Stimulated activated CD8-positive, alpha-beta memory T cell treated with anti-CD3 and anti-CD28 coated beads, Interleukin-4, amount 100 ng/mL, for 1 hour (primary cell): ENCODE measurements at places on chromosomes 5 and 9.

GRCh38 chr5:54653956-54654614, 136.5 kb downstream of the SNX18 start:
- no peak for DNase-seq

DNA sequence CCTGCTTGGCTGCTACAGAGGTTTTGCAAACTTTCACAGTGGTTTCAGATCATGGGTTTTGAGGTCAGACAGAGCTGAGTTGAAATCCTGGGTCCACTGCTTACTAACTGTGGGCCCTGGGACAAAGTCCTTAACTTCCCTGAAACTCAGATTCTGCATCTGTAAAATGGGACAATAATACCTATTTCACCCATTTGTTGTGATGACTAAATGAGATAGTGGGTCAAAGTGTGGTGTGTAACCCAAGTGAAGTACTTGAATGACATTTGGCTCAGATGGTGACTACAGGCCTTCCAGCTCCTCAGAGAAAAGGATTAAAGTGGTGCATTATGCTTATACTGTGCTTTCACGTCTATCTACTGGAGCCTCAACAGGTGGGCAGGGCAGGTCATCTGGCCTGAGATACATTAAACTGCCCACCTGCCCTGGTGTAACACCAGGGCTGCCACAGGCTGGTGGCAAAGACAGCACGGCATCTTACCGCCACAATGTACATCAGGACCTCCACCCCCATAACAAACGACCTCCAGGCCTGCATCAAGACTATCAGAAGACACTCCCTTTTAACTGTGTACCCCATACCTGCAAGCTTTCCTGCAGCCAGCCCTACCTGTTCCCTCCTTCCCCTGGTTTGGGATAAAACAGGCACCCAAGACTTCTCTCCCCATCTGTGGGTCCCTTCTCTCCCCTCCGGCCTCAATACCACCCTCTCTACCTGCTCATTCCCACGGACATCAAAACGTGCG, 846 bp upstream of the TRAF1 start:
- DNase-seq: no peak

GRCh38 chr9:115164511-115164974, 46.6 kb upstream of the TNC start:
- DNase-seq: no peak

DNA sequence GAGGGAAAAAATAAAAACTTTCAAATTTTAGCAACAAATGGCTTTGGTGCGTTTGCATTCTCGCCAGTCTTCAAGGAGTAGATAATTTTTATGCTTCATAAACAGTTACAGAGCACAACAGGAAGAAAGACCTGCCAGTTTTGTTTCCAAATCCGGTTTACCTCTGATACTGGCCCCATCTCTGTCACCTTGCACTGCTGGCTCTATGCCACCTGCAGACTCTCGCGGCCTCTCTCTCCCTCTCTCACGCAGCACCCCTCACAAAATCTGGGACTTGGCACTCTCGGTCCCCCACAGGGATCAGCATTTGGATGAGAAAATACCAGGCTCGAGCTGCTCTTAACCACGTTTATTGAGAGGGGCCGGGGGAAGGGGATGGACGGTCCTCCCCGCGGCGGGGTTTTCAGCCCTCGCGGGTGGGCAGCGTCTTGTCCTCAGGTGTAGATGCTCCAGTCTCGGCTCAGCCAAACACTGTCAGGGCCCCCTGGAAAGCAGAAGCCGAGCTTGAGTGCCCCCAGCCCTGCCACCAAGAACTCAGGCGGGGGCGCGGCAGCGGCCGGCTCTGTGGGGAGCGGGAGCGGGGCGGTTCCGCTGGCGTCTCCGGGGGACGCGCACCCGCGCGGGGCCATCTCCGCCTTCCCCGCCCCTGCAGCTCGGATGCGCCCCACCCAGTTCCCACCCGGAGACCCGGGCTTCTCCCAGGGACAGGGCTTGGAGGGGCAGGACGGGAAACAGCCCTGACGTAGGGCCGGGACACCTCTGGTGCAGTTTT, 1.3 kb downstream of the SCGB3A1 start:
- no peak for DNase-seq

- no peak for DNase-seq
Observed at GRCh38 chr9:80320916-80321315, 749.2 kb downstream of the TLE4 start.

DNA sequence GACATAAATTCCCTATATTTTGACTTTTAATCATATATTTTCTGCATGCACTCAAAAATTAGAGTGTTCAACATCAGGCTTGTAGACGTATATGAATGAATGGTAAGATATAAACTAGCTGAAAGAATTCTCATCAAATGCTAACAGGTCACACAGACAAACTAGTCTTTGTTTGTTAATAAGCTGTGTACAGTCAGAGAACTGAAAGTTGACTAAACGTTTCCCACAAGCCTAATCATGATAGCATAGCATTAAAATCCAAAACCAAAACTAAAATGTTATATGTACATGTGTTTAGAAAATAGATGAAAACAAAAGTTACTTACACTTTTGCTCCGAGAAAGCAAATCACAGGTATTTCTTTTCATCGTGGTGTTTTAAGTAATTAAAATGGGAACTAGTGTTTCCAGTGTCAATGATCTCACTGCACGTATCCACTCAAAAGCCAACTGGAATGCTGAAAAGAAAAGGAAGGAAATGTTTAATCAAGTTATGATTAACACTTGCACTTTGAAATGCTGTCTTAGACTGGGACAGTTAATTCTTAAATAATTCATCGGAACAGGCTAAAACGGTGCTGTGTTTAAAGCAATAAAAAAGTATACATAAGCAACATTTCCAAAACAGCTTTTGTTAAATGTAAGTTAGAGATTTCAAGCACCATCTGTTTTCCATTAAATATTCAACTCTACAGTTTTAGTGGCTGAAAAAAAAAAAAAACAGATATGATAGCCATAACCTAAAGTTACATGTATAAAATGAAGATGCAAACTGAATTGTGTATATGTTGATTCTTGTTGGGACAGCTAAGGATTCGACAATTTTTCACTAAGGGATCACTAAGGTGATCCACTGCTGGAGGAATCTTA, 291.9 kb upstream of the PDE4D start:
- DNase-seq: no peak

- DNase-seq: no peak
Observed at GRCh38 chr5:179289756-179290385, 55.4 kb downstream of the ADAMTS2 start.

GRCh38 chr5:117249086-117249815, 674.6 kb upstream of the SEMA6A start:
- DNase-seq: no peak

DNA sequence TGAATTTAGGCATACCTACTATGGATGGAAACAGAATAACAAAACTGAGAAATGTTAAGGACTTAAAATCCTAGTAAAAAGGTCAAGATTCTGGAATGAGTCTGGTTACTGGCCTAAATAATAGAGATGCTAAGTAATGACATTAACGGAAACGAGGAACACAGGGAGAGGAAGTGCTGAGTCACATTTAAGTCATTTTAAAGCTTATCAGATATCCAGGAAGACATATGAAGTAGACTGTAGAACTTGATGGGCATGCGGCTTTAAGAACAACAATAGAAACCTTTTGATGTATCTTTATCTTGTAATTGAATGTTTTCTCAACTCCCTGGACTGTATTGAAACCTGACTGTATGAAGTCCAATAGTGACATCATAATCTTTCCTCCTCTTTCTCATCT, 1251.4 kb upstream of the CDH6 start:
- DNase-seq: no peak

- DNase-seq: no peak
Observed at GRCh38 chr5:107444300-107444699, 226.4 kb downstream of the EFNA5 start.

DNA sequence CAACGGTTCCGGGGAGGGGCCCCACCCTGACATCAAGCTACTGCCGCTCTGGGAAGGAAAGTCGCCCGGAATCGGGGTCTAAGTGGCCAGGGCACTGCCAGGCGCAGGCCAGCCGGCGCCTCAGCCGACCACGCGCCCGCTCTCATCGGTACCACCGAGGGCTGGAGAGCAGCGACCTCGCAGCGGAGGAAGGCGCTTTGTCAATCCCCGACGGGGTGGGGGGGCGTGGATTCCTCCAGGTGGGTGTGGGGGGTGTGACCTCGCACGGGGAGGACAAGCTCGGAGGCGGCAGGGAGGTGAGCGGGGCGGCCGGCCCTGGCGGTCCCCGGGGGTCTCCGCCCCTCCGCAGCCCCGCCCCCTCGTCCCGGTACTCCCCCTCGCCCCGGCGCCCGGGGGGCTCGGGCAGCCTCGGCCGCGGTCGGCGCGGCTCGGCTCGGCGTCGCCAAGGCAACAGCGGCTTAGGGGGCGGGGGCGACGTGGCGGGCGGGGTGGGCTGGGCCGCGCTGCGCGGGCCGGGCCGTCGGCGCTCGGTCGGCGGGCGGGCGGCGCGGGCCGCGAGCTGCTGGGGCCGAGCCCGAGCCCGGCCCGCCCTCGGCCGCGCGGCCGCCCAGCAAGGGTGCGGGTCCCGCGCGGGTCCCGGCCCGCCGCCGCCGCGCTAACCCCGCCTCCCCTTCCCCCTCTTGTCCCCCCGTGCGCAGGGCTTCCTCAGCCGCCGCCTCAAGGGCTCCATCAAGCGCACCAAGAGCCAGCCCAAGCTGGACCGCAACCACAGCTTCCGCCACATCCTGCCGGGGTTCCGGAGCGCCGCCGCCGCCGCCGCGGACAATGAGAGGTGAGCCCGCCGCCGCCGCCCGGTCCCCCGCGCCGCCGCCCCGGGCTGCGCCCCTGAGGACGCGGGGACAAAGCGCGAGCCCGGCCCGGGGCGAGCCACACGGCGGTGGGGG, 47.5 kb downstream of the DAB2IP start:
- DNase-seq: peak; percentile 9

GRCh38 chr5:156764176-156764971, 85.7 kb upstream of the PPP1R2B start:
- DNase-seq: no peak

GRCh38 chr5:67021962-67022361, 174.6 kb downstream of the CD180 start:
- no peak for DNase-seq

GRCh38 chr5:168372356-168372946, 81.0 kb downstream of the WWC1 start:
- DNase-seq: no peak

DNA sequence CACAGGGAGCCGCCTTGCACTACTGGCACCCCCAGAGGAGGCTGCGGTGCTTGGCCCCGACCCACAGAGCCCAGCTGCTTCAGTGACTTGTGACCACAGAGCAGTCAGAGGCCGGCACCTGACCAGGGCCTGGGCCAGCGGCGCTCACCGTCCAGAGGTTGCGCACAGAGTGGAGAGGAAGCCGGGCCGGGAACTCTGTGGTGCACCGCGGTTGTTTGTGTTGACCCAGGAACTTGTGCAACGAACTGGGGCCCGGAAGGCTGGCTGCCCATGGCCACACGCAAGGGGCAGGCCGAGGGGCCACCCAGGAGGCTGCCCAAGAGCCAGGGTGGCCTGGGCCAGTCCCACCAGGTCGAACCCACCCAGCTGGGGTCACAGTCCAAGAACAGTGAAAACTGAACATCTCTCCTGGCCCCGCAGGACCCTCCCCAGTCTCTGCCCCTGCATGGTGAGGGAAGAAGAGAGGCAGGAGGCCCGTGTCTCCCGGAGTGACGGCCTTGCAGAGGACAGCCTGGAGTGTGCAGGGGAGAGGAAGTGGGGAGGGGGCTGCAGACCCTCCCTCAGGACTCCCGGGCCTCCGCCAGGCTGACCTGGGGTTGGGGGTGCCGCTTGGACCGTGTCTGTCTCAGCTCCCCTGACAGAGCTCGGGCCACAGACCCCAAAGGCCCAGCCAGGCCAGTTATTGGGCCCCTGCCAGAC, 42.8 kb upstream of the EGFL7 start:
- no peak for DNase-seq

- DNase-seq: no peak
Observed at GRCh38 chr5:16987776-16988175, 51.7 kb upstream of the MYO10 start.

DNA sequence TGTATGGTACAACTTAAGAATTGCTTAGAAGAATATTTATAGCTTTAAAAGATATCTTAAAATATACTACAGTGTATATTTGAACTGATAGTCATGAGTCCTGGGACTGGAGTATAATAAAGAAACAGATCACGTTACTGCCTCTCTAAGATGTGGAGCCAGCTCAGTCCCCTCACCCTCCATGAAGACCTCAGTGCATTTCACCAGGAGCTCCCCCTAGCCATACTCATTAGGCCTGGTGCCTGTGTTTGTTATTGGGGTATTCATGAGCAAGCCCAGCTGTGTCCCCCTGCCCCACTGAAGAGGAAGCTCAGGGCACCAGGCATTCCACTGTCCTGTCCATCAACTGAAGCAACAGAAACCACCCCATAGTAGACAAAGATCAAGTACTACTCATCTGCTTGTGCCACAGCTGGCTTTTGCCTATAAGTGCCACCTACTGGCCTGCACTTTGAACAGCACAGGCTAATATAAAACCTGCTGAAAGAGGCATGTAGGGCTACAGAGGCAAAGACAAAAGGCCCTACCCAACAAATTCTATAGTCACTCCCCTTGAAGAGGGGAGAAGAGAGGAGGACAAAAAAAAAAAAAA, 850.2 kb upstream of the NUDT12 start:
- DNase-seq: no peak

GRCh38 chr5:124599028-124599973, 147.1 kb downstream of the ZNF608 start:
- DNase-seq: no peak

DNA sequence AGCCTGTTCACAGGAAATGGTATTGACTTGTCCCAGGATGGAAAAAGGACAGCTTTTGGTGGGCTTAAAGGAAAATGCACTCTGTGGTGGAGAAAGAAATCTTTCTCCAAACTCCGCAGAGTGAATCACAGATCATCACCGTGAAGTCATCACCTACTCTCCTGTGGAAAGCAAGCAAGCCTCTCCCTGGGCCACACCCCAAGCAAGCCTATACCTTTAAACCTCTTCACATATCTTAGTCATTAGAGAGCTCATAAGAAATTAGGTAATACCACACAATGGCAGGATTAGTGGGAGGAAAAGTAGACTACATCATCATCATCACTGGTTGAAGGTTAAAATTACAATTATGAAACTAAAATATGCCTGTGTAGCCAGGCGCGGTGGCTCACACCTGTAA, 23.2 kb downstream of the TLE1 start:
- no peak for DNase-seq

GRCh38 chr9:70580606-70581195, 166.2 kb upstream of the KLF9 start:
- DNase-seq: no peak

DNA sequence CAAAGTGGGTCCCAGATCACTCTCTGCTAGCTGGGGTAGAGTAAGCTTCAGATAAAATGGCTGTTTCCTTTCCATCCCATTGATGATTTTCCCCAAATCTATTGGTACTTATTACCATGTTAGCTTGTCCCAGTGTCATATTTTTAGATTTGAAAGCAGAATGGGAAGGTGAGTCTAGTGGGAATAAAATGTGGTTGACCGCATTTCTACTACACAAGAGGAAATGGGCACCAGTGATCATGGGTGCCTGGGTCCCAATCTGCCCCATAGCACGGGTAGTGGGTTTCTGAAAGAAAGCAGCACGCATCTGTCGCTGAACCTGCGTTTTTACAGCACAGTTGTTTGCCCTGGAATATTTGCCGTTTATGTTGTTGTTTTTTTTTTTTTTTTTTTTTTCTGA, 20.1 kb downstream of the DAPK1 start:
- no peak for DNase-seq
